ENCODE measurements at places on chromosomes 4 and X. TPM values are rescaled to one million over a fixed set of nuclear protein-coding genes. Genes with fewer than 3 reads are reported as not detected.

DNA sequence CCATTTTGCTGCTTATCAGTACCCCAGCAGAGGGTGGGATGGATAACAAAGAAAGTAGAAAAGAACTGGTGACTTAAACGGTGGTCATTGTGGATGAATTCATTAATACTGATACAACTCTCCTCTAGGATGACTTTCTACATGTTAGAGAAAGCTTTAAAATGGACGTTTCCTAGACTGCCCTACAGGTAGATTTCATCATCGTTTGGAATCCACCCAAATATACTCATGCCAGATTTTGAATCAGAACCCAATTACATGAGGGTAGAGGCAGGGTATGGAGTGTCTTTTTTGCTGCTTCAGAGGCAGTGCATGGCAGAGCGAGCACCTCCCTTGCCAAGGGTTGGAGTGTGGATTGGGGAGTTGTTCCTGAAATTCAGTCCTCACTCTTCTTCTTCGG lies 13.3 kb upstream of the ANTXR2 start:
- H3K4me1 ChIP-seq: no peaks in the 10 kb centered on the region

- H3K4me3 ChIP-seq: no peak overlapping the region
- H3K4me1 ChIP-seq: no peaks in the 10 kb centered on the region
- H3K27ac ChIP-seq: no peak overlapping the region
- H3K36me3 ChIP-seq: no peaks in the 10 kb centered on the region
- H3K27me3 ChIP-seq: no peaks in the 10 kb centered on the region
These were observed 150.5 kb upstream of the RXFP1 start for GRCh38 chr4:158371158-158371557.

GRCh38 chrX:9376111-9376510 lies 88.7 kb upstream of the TBL1X start:
- H3K27me3 ChIP-seq: no peaks in the 10 kb centered on the region
- H3K27ac ChIP-seq: no peak overlapping the region
- no peak for DNase-seq
- H3K4me1 ChIP-seq: no peaks in the 10 kb centered on the region
- H3K4me3 ChIP-seq: no peak overlapping the region

- DNase-seq: no peak
- H3K36me3 ChIP-seq: no peaks in the 10 kb centered on the region
- no peaks in the 10 kb centered on the region for H3K27me3 ChIP-seq
- H3K27ac ChIP-seq: no peak overlapping the region
These were observed 41.1 kb downstream of the AFF2 start for GRCh38 chrX:148541584-148541940.

- peaks cover 74% of the 10 kb centered on the region for H3K4me1 ChIP-seq
- H3K4me3 ChIP-seq: no peak overlapping the region
- no peak for DNase-seq
- H3K27me3 ChIP-seq: no peaks in the 10 kb centered on the region
- H3K27ac ChIP-seq: no peak overlapping the region
These were observed 34.3 kb downstream of the IRF2 start for GRCh38 chr4:184439856-184440594.

- H3K27ac ChIP-seq: no peak overlapping the region
- no peak for DNase-seq
- no peak overlapping the region for H3K4me3 ChIP-seq
- no peaks in the 10 kb centered on the region for H3K36me3 ChIP-seq
These were observed 66.7 kb upstream of the DHX15 start for GRCh38 chr4:24650849-24651640.

GRCh38 chrX:40727581-40728252 lies 7.6 kb downstream of the MED14 start:
- DNase-seq: no peak
- no peaks in the 10 kb centered on the region for H3K27me3 ChIP-seq
- H3K4me1 ChIP-seq: peaks cover 59% of the 10 kb centered on the region
- peaks cover 48% of the 10 kb centered on the region for H3K36me3 ChIP-seq

GRCh38 chr4:155473420-155474095 lies 96.8 kb upstream of the MAP9 start:
- no peak for DNase-seq
- peaks cover 8% of the 10 kb centered on the region for H3K27me3 ChIP-seq
- H3K36me3 ChIP-seq: no peaks in the 10 kb centered on the region
- H3K4me3 ChIP-seq: no peak overlapping the region

DNA sequence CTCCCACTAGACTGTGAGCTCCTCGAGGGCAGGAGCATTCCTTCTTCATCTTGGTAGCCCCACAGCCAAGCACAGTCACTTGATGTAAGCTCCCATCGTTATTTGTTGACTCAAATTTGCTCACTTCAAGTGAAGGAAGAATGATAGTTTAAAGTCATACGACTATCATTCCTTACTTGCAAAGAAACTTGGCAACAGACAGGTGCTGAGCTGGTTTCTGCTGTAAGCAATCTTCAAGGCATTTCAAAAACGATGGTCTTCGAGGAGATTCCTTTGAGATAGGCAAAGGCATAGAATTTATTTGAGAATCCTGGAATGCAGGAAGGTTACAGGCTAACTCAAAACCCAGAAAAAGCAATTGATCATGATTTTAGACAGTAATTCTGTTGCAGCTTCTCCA lies 64.8 kb downstream of the QDPR start:
- peaks cover 2% of the 10 kb centered on the region for H3K4me1 ChIP-seq
- H3K27ac ChIP-seq: no peak overlapping the region
- no peak for DNase-seq
- peaks cover 4% of the 10 kb centered on the region for H3K36me3 ChIP-seq
- peaks cover 3% of the 10 kb centered on the region for H3K27me3 ChIP-seq

PTPN13 gene
- total RNA-seq: 0.10 TPM

VMA21 gene
- total RNA-seq: 62.9 TPM

SMARCA1 gene
- 0.47 TPM for total RNA-seq

CXCL3 gene
- not detected for total RNA-seq
